ENCODE measurements at places on chromosomes 6 and 20.

GRCh38 chr6:148507774-148508173 lies 165.1 kb downstream of the SASH1 start:
- no peak for DNase-seq

GRCh38 chr6:83047065-83047754 lies 18.4 kb downstream of the UBE3D start:
- DNase-seq: no peak

GRCh38 chr6:125507987-125508655 lies 206.4 kb upstream of the HDDC2 start:
- no peak for DNase-seq

DNA sequence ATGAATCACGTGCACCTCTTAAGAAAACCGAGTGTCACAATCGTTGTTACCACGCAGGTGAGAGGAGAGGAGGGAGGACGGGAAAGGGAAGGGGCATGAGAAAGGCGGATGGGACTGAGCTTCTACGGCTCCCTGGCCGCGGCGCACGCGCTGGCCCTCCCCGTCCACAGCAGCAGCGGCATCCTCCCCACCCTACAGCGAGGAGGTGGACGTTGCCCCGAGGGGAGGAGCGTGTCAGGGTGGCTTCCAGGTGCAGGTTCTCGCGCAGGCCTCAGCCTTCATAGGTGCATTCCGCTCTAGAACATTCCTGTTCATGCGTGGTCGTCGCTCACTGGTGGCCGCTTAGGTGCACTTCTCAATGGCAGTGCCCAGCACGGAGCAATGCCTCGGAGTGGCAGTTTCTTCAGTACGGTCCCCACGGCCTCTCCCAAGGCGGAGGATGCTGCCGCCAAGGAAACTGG lies 29.7 kb upstream of the AFDN start:
- DNase-seq: no peak

DNA sequence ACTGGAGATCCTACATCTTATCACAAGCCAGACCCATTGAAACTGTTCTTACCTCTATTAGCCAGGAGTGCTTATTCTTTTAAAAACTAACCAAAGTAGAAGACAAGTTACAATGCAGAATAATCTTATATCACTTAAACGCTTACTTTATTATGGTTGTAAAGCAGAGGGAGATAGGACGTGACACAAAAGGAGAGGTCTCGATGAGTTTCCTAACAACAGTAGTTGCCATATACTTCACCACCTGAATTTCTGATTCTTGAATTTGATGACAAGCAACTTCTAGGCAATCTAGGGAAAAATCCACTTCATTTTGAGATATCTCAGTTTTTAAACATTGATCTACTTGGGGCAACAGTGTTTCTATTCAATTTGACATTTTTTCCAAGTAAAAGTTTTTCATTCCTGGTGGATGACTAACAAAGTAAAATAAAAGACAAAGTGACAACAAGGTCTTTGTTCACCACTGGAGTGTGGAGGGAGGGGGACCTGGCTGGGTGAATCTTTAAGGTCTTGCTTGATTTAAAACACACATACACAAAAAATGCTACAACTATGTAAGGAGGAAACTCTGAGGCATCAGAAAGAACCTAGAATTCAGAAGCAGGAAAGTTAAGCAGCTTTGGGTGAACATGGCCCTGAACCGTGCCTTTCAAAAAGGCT lies 110.9 kb downstream of the SMLR1 start:
- DNase-seq: no peak

DNA sequence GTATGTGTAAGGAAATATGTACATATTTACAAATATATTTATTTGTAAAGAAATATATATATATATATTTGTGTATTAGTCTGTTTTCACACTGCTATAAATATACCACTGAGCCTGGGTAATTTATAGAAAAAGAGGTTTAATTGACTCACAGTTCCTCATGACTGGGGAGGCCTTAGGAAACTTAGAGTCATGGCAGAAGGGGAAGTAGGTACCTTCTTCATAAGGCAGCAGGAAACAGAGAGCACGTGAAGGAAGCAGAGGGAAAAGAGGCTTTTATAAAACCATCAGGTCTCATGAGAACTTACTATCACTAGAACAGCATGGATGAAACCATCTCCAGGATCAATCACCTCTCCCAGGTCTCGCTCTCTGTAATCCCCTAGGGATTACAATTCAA lies 644.5 kb upstream of the HS3ST5 start:
- DNase-seq: no peak

- no peak for DNase-seq
These were observed 2.8 kb upstream of the RNF8 start for GRCh38 chr6:37351027-37351426.
